ENCODE measurements at places on chromosomes 6 and 20.

DNA sequence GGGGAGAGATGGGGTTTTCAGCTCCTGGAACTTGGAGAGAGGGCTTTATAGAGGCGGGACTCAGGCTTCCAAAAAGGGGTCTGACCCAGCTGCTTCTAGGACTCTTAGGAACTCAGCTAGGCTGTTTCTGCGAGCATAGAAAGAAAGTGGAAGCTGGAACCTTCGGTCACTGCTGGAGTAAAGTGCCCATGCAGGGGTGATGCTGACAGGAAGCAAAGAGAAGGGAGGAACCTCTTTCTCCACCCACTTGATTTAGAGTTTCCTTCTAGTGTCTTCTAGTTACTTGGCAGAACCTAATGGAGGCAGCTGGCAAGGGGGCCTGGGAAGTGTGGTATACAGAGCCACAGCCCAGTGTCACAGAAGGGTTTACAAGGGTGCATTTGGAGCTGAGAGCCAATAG lies 283.6 kb downstream of the QKI start:
- no peak for DNase-seq

DNA sequence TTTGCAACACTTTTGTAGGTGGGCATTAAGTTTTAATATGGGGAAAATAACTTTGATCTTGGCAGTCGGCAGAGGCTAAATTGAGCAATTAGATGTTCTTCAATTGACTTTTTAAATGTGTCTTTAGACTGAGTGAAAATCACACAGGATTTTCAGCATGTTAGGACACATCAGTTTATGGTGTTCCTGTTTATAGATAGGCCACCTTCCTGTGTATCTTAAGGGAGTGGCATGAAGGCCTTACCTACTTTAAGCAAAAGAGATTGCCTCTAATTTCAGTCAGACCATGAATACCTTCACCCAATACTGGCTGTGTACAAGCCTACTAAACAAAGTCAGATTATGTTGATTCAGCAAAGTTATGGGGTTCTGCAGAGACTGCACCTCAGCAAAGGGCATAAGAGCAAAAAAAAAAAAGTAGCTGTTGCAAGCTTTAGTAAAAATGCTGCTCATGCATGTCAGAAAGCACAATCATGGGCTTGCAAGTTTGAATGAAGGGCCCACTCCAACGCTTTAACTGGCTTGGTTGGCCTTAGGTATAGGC lies 848.4 kb downstream of the PHF3 start:
- no peak for DNase-seq

- DNase-seq = no peak
Measured at GRCh38 chr20:21643417-21643816, 62.0 kb upstream of the PAX1 start.

GRCh38 chr6:20235041-20235440 lies 22.8 kb upstream of the MBOAT1 start:
- no peak for DNase-seq

DNA sequence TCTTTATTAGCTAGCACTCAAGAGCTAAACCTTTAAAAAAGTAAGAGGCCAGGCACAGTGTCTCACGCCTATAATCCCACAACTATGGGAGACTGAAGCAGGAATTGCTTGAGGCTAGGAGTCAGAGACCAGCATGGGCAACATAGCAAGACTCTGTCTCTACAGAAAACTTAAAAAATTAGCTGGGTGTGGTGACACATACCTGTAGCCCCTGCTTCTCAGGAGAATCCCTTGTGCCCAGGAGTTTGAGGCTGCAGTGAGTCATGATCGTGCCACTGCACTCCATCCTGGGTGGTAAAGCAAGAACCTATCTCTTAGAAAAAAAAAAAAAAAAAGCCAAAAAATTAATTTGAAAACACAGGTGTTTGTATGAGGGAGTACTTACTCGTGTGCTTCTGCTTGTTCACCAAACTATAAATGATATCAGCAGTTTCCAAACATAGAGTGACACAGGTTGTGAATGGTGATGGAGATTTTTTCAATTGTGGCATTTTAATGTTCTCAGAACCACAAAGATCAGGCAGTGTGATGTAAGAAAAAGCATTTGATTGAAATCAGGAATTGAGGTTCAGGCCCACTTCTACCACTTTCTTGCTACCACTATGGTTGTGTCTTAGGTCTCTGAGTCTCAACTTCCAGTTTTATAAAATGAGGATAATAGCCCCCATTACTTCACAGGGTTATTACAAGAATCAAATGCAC lies 104.9 kb downstream of the FOXO3 start:
- DNase-seq = no peak

- no peak for DNase-seq
Measured at GRCh38 chr6:30985490-30985889, 2.0 kb downstream of the MUC21 start.

- DNase-seq = no peak
Measured at GRCh38 chr6:123873974-123874373, 70.3 kb downstream of the NKAIN2 start.

DNA sequence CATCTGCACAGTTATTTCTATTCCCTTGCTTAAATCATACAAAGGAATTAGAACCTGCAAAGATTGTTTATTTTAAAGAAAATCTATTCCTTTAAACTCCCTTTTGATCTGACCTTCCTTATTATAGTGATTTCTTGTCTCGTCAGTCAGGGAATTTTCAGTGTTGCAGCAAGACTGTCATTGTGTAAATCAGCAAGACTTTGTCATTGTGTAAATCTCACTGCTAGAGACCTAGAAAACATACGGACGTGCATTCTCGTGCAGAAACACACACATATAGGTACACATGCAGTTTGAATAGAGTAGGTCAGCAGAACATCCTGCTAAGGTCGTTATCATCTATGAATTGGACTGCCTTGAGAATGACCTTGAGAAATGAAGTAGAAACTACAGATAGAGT lies 6.2 kb upstream of the SGK1 start:
- DNase-seq = no peak

DNA sequence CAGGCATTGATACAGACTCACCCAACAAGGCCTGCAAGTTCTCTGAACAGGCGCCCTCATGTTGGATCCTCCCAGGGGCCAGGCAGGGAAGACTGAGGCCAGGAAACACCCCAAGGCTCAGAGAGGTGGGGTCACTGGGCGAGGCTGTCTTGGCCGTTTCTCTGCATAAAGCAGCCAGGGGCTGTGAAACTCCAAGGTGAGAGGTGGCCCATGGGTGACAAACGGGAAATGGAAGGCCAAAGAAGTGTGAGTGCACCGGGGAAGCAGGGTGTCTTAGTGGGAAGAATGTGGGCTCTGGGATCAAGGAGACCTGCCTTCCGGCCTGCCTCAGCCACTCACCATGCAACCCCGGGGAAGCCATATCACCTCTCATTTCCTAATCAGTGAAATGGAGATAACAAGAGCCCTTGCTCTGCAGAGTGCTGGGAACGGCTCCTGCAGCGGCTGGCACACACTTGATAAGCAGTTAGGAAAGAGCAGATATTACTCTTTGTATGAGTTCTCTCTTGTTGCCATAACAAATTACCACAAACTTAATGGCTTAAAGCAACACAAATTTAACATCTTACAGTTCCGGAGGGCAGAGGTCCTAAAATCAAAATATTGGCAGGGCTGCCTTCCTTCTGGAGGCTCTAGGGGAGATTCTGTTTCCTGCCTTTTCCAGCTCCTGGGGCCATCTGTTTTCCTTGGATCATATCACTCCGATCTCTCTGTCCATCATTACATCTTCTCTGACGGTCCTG lies 168.6 kb downstream of the NFATC2 start:
- DNase-seq = no peak

GRCh38 chr6:67131827-67132226 lies 1424.8 kb upstream of the EYS start:
- DNase-seq = no peak

DNA sequence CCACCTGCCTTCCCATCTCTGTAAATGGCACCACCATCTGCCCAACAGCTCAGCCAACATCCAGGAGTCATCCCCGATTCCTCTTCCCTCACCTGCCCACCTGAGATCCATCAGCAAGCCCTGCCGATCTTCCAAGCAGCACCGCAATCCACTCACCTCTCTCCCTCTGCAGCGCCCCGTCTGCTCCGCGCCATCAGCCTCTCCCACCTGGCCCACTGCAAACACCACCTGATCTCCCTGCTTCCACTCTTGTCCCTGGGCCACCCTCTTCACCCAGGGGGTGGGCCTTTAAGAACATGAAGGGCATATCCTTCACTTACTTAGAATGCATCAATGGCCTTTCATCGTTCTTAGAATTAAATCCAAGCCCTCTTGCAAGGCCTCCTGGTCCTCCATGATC lies 457.3 kb upstream of the SULF2 start:
- DNase-seq = no peak

DNA sequence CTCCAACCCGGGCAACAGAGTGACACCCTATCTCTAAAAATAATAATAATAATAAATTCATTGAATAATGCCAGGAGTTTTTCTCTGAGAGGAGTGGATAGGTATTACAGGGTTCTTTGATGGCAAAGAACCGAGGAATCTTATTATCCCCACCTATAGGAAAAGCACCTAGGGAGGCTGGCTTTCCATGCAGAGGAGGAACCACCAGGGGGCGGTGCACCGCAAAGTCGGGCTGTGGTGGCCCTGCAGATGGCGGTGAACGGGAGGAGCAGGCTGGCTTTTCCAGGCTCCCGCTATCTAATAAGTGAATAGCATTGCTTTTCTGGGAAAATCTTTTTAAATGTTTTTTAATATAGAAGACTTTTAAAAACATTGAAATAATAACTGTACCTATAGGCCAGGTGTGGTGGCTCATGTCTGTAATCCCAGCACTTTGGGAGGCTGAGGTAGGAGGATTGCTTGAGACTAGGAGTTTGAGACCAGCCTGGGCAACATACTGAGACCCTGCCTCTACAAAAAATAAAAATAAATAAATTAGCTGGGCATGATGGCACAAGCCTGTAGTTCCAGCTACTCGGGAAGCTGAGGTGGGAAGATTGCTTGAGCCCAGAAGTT lies 864.2 kb downstream of the KIF16B start:
- DNase-seq = no peak

GRCh38 chr6:89008001-89008814 lies 44.8 kb upstream of the RNGTT start:
- DNase-seq = peak; percentile 71

DNA sequence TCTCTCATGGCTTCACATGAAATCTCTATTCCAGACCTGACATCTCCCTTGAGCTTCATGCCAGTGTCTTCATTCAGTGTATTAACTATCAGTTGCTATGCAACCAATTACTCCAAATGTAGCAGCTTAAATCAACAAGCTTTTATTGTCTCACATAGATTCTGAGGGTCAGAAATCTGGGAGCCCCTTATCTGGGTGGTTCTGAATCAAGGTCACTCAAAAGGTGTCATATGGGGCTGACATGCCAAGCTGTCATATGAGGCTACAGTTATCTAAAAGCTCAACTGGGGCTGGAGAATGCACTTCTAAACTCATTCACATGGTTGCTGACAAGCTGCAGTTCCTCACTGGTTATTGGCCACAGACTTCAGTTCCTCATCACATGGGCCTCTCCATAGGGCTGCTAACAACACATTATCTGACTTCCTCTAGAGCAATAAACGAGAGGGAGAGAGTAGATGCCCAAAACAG lies 7.3 kb upstream of the CGA start:
- DNase-seq = no peak

DNA sequence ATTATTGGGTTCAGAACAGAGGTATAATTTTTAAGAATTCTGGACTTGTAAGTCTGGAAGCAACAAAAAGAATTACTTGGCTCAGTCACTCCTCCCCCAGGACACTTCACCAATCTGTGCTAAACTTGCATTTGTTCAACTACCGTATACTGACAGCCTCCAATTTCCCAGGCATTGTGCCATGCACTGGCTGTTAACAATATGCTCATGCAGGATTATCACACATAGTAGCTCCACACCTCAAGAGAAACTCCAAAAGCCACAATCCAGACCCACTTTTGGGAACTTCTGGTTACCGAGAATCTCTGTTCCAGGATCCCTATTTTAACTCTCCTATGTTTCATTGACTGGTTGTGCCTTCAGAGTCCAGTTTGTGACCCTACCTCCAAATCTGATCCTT lies 7.7 kb downstream of the ADGRF1 start:
- DNase-seq = no peak

DNA sequence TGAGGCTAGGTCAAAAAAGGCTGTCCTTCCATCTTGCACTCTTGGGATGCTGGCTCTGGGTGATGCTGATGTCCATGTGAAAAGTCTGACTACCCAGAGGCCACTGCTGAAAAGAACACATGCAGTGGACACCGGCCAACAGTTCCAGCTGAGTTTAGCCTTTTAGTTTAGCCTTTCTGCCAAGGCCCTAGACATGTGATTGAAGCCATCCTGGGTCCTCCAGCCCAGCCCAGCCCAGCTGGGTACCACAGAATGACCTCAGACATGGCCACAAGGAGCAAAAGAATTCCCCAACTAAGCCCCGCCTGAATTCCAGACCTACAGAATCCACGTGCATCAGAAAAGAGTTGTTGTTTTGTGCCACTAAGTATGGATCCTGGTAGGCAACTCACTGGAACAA lies 17.4 kb downstream of the PIGT start:
- DNase-seq = peak; percentile 19

DNA sequence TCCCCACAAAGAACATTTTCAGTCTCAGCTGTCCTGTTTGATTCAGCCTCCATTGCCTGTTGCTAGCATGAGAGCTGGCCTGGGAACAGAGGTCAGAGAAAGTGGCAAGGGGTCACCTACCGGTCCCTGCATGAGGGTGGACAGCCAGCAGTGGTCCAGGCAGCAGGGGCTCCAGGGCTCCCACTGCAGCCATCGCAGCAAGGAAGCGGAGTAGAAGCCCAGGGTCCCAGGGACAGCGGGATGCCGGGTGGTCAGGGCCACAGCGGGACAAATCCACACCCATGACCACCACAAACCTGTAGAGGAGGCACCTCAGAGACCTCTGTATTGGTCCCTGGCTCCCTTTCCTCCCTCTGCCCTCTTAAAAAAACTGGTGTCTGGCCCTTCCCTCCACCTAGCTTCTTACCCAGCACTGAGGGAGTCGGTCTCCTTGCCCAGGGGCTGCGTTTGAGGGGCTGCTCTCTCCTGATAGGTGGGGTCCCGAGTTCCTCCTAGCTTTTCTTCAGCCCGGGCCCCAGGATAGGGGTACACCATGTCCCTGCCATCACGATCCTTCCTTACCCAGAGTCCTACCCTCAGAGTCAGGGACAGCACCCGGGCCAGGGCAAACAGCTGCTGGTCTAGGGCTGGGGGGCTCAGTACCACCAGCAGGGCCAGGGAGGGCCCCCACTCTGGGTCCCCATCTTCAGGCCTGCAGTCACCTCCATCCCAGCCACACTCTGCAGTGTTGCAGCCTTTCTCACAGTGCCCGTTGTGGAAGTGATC lies 8.4 kb upstream of the GPSM3 start:
- DNase-seq = no peak

DNA sequence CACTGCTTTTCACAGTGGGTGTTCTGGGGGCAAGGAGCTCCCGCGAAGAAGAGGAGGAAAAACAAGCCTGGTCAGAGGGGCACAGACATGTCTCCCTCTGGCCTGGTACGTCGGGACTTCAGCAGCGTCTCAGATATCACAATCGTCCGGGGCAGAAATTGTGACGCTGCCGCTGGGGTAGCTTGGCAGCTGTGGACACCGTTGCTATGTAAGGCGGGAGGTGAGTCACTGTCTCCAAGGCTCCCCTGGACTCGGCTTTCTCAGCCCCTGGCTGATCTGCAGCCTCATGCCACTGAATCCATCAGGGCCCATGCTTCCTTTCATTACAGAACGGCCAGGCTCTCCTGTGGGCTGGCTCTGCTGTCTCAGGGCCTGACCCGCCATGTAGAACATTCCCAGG lies 98.7 kb downstream of the SULF2 start:
- no peak for DNase-seq
